ENCODE measurements at places on chromosomes 5 and 9. TPM values are rescaled to one million over a fixed set of nuclear protein-coding genes. Genes with fewer than 3 reads are reported as not detected.

Gene C5orf58
- total RNA-seq: not detected

Gene SHLD3
- total RNA-seq: 4.1 TPM

Gene SPATA31C1
- not detected for total RNA-seq

Gene AGGF1
- total RNA-seq: 18.8 TPM

Gene IFNB1
- not detected for total RNA-seq

Gene GABRB2
- 17.3 TPM for total RNA-seq
